ENCODE measurements at places on chromosomes 16 and 17. TPM values are rescaled to one million over a fixed set of nuclear protein-coding genes. Genes with fewer than 3 reads are reported as not detected.

The PIPOX gene
- 1.7 TPM for total RNA-seq

The RASL10B gene
- total RNA-seq: 7.4 TPM

The TM4SF5 gene
- total RNA-seq: not detected

The KRT34 gene
- total RNA-seq: 0.89 TPM

The LPO gene
- total RNA-seq: not detected

The CD68 gene
- total RNA-seq: 5.6 TPM

The DNASE1L2 gene
- total RNA-seq: 1.2 TPM

The DVL2 gene
- 61.2 TPM for total RNA-seq

The CACNG1 gene
- total RNA-seq: not detected

The TOM1L1 gene
- total RNA-seq: 33.7 TPM

The PRR35 gene
- not detected for total RNA-seq

The CRYM gene
- total RNA-seq: 0.51 TPM

The TPSG1 gene
- not detected for total RNA-seq

The DRC3 gene
- total RNA-seq: 0.37 TPM

The TBC1D3C gene
- not detected for total RNA-seq

The RAP1GAP2 gene
- total RNA-seq: 0.30 TPM

The TP53TG3B gene
- not detected for total RNA-seq

The HSD3B7 gene
- 11.6 TPM for total RNA-seq

The AXIN2 gene
- total RNA-seq: 0.97 TPM

The GNAO1 gene
- 0.30 TPM for total RNA-seq

The NTHL1 gene
- 15.3 TPM for total RNA-seq

The KCNJ12 gene
- 1.5 TPM for total RNA-seq

The EPOP gene
- 0.89 TPM for total RNA-seq

The MT4 gene
- not detected for total RNA-seq

The CAMKK1 gene
- total RNA-seq: 12.6 TPM

The RHBDL3 gene
- total RNA-seq: under 0.01 TPM

The TRIM16 gene
- total RNA-seq: 104 TPM

The MLST8 gene
- 19.6 TPM for total RNA-seq

The TBX4 gene
- 0.89 TPM for total RNA-seq

The CSH1 gene
- total RNA-seq: not detected

The CTRL gene
- total RNA-seq: under 0.01 TPM

The ADAM11 gene
- total RNA-seq: 0.69 TPM

The C17orf107 gene
- total RNA-seq: 7.8 TPM

The RASD1 gene
- 1.8 TPM for total RNA-seq

The CD79B gene
- not detected for total RNA-seq

The TBC1D26 gene
- 0.18 TPM for total RNA-seq

The SLC6A2 gene
- total RNA-seq: not detected

The RCVRN gene
- total RNA-seq: not detected

The RNF43 gene
- total RNA-seq: not detected

Measured in smooth muscle cell of the umbilical artery (primary cell).